ENCODE measurements at places on chromosomes 16 and 17. TPM values are rescaled to one million over a fixed set of nuclear protein-coding genes. Genes with fewer than 3 reads are reported as not detected.
A peak's percentile ranks its signal among the peaks of the same experiment; 100 is the strongest.

The MAP2K3 gene
- 136 TPM for polyA plus RNA-seq

- no peak overlapping the region for H3K27ac ChIP-seq
- DNase-seq, result no peak
- H3K27me3 ChIP-seq, result no peaks in the 10 kb centered on the region
- H3K4me3 ChIP-seq, result no peak overlapping the region
- no peaks in the 10 kb centered on the region for H3K36me3 ChIP-seq
- peaks cover 5% of the 10 kb centered on the region for H3K4me1 ChIP-seq
Measured at GRCh38 chr17:82059272-82060000, 6.2 kb downstream of the DUS1L start.

The OR1F1 gene
- not detected for polyA plus RNA-seq

The CCL2 gene
- 0.51 TPM for polyA plus RNA-seq

- no peak overlapping the region for H3K4me3 ChIP-seq
- H3K27ac ChIP-seq, result no peak overlapping the region
- no peak for DNase-seq
- peaks cover 24% of the 10 kb centered on the region for H3K36me3 ChIP-seq
- H3K4me1 ChIP-seq, result peaks cover 36% of the 10 kb centered on the region
- peaks cover 1% of the 10 kb centered on the region for H3K27me3 ChIP-seq
Measured at GRCh38 chr16:27333549-27333948, 19.8 kb downstream of the IL4R start.

DNA sequence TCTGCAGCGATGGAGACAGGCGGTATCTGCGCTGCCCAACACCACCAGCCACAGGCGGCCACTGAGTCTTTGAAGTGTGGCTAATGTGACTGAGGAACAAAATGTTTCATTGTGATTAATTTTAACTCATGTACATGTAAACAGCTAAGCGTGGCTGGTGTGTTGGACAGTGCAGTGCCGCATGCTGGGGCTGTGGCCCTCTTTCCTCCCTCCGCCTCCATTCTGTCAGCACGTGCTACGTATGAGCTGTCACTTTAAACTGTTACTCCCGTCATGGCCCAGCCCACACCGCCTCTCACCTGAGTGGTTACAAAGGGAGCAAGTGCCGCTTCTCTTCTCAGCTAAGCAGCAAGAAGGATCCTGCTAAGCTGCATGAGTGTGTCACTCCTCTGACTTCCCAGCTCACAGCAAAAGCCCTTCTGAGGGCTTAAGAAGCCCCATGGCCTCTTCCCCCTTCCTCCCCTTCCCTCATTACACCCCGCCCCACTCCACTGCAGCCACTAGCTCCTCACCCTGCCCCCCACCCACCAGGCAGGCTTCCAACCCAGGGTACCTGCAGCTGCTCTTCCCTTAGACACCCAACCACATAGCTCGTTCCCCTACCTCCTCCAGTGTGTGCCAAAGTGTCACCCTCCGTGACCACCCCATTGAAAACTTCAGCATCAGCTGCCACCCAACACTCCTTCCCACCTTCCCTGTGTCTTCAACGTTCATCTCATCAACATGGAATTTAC, 15.0 kb downstream of the HASPIN start:
- H3K4me3 ChIP-seq, result no peak overlapping the region
- no peaks in the 10 kb centered on the region for H3K36me3 ChIP-seq
- DNase-seq, result peak; percentile 37
- peaks cover 31% of the 10 kb centered on the region for H3K4me1 ChIP-seq
- peak overlapping the region; percentile 49 for H3K27ac ChIP-seq

DNA sequence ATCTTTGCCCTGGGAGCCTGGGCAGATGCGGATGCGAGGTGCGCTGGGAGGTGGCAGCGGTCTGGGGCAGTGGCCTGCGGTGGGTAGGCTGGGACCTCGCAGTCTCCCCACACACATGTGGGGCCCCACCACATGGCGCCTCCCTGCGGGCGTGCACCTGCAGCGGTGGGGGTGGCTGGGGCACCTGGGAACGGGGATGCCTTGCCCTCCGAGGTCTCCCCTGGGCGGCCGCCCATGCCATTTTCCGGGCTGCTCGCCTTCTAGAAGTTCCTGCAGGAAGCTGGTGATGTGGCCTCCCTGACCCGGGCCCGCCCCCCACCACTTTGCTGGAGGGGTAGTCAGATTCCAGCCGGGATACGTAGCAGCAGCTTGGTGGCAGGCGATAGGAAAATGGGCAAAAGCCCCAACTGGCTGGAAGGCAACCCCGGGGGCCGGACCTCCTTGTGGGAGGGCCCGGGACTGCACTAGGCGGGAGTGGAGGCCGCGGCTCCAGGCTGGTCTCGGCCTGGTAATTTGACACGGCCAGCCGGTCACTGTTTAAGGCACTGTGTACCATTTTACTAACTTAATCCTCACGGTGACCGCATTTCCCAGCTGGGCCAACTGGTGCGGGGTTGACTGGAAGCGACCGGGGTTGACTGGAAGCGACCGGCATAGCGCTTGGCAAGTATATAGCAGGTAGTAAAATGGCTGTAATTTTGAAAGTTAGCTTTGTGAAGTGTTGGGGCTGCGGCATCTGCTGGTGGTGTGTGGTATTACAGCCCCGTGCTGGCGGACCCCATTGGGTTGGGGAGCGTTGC, 38.5 kb downstream of the IGF2BP1 start:
- H3K4me1 ChIP-seq, result peaks cover 4% of the 10 kb centered on the region
- no peak overlapping the region for H3K27ac ChIP-seq
- no peak for DNase-seq

DNA sequence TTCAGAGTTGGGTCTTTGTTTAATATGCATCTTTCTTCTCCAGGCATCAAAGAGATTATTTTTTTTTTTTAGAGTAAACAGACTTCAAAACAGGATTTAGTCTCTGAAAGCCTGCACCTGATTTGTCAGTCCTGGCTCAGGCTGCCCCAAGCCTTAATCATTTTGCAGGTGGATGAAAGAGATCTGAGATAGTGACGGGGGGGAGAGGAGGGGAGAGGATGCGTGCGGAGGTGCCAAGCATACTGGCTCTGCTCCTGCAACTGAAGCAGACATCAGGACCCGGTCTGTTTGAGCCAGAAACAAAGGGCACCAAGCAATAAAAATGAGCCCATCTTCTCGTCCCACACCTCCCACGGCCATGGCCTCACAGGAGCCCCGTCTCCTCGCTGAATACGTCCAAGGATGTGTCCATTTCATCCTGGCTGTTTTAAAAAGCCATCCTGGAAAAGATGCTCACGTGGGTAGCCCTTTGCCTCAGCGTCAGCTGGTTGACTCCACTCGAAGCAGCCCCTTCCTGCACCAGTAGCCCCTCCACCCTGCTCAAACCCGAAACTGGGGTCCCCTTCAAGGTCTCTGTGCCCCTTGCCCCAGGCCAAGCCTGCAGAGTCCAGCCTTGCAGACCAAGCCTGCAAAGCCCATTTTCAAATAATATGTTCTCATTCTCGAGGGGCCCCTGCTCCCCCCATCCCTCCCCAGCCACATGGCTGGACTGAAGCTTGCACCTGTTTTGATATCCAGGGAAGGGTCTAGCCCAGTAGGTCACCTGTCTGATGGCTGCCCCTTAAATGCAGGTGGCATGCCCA, 84.8 kb upstream of the TNRC6C start:
- no peak for DNase-seq
- peaks cover 10% of the 10 kb centered on the region for H3K36me3 ChIP-seq
- H3K27me3 ChIP-seq, result peaks cover 6% of the 10 kb centered on the region
- peaks cover 89% of the 10 kb centered on the region for H3K4me1 ChIP-seq

- H3K4me3 ChIP-seq, result peak overlapping the region; percentile 80
- no peak for DNase-seq
- H3K36me3 ChIP-seq, result peaks cover 14% of the 10 kb centered on the region
- H3K27ac ChIP-seq, result peak overlapping the region; percentile 97
- H3K27me3 ChIP-seq, result no peaks in the 10 kb centered on the region
Measured at GRCh38 chr17:35521150-35521549, 16.3 kb downstream of the SLFN12L start.

The EFCAB5 gene
- 1.4 TPM for polyA plus RNA-seq

GRCh38 chr17:43560461-43561427, 14.6 kb upstream of the ETV4 start:
- H3K27me3 ChIP-seq, result peaks cover 18% of the 10 kb centered on the region
- H3K27ac ChIP-seq, result no peak overlapping the region
- no peaks in the 10 kb centered on the region for H3K4me1 ChIP-seq
- no peak for DNase-seq

The AATK gene
- polyA plus RNA-seq, result 0.52 TPM

- H3K4me3 ChIP-seq, result peak overlapping the region; percentile 90
- no peaks in the 10 kb centered on the region for H3K36me3 ChIP-seq
- H3K27me3 ChIP-seq, result peaks cover 7% of the 10 kb centered on the region
- peak overlapping the region; percentile 63 for H3K27ac ChIP-seq
Measured at GRCh38 chr17:32010114-32010513, 2.9 kb downstream of the LRRC37B start.

The PYDC1 gene
- not detected for polyA plus RNA-seq

DNA sequence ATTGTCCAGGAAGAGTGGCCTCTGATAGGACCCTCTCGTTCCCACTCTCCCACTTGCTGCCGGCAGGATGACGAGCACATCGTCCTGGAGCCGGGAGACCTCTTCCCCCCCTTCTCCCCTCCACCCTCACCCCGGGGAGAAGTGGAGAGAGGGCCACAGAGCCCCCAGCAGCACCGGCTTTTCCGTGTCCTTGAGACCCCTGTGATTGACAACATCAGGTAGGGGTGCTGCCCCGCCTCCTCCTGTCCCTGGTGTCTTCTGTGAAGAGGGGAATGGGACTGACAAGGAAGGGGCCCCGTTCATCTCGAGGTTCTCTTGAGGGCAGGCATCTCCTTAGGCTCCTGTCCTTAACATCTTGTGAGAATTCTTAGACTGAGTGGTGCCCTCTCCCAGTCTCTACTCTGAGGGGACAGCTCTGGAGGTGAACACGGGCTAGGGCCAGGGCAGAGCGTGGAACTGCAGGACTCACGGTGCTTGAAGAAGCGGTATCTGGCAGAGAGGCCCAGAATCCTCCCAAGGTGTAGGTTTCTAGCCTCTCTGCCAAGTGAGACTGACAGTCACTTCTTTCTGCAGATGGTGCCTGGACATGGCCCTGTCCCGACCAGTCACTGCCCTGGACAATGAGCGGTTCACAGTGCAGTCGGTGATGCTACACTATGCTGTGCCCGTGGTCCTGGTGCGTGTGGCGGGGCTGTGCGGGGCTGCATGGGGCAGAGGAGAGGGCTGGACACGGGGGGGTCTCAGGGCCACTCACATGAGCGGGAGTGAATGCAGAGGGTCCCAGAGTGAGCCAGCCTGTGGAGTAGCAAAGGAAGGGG, 26.4 kb downstream of the CASKIN2 start:
- H3K27me3 ChIP-seq, result peaks cover 4% of the 10 kb centered on the region
- peaks cover 21% of the 10 kb centered on the region for H3K4me1 ChIP-seq
- H3K4me3 ChIP-seq, result no peak overlapping the region

The C1QTNF8 gene
- polyA plus RNA-seq, result not detected

DNA sequence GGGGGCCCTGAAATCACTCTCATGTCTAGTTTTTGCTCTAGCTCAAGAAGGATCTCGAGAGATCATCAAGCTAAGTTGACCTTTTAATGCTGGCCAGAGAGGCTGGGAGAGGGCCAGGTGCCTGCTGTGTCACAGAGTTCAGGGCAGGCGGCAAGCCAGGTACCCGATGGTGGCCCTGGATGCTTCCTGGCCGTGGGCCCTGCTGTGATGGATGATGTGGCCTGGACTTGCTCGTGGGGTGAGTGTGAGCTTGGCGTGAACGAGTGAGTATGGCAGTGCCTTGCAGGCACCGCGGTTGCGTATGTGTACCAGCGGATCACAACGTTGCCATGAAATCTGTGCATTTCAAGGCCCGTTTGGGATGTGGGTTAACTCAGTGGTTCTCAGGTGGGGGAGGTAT, 7.4 kb downstream of the IRF8 start:
- no peak for DNase-seq
- peak overlapping the region; percentile 32 for H3K27ac ChIP-seq
- H3K27me3 ChIP-seq, result no peaks in the 10 kb centered on the region
- H3K4me1 ChIP-seq, result peaks cover 75% of the 10 kb centered on the region

- no peaks in the 10 kb centered on the region for H3K27me3 ChIP-seq
- no peaks in the 10 kb centered on the region for H3K36me3 ChIP-seq
- H3K27ac ChIP-seq, result no peak overlapping the region
- H3K4me3 ChIP-seq, result no peak overlapping the region
- no peak for DNase-seq
Measured at GRCh38 chr16:2170080-2170479, 14.5 kb downstream of the TRAF7 start.

- H3K27ac ChIP-seq, result no peak overlapping the region
- peaks cover 8% of the 10 kb centered on the region for H3K27me3 ChIP-seq
- H3K36me3 ChIP-seq, result no peaks in the 10 kb centered on the region
- peaks cover 19% of the 10 kb centered on the region for H3K4me1 ChIP-seq
Measured at GRCh38 chr16:85879975-85880831, 18.8 kb upstream of the IRF8 start.

DNA sequence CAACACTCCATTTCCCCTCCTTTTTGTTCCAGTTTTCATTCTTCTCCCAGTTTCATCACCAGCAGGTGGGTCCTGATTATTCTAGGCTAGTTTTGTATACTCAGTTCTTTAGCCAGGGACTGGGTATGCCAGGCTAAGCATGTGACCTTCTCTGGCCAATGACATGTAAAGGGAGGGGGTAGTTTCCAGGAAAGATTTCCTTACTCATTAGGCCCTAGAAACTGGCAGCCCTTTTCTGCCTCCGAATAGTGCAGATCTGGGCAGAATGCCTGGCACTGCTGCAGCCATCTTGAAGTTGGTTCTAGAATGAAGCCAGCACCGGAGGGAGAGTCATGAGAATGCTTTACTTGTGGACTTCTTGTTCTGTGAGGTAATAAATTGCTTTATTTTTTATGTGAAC, 126.9 kb upstream of the AXIN2 start:
- H3K4me1 ChIP-seq, result no peaks in the 10 kb centered on the region
- DNase-seq, result no peak
- H3K27ac ChIP-seq, result no peak overlapping the region
- H3K4me3 ChIP-seq, result no peak overlapping the region
- H3K27me3 ChIP-seq, result peaks cover 11% of the 10 kb centered on the region
